Left ventricle myocardium inferior (tissue), 1 donor: ENCODE measurements at places on chromosomes 16 and 17. TPM values are rescaled to one million over a fixed set of nuclear protein-coding genes. Genes with fewer than 3 reads are reported as not detected.

Gene CCL5
- 0.60 TPM for total RNA-seq

DNA sequence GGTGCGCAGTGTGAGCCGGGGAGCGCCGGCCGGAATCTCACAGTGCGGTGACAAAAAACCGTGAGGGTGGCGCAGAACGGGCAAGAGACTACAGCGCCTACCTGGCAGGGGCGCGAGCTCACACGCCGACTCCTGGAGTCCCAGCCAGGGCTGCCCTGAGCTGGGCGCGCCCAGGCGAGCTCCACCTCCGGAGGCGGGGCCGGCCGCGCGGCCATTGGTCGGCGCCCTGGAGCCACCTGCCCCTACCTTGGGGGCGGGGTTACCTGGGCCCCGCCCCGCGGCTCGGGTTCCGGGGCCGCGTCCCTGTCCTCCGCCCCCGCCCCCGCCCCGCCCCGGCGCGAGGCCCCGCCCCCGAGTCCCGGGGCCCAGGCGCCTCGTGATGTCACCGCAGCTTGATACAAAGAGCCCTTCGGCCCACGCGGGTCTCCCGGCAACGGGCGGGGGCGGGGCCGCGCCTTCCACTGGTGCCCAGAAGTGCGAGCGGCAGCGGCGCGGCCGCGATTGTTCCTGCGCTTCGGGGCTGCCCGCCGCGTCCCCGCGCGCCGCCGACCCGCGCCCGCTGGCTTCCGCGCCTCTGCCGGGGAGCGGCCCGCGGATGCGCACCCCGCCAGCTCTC is 96.3 kb downstream of the RAB11FIP4 start:
- peak; percentile 85 for DNase-seq
- H3K36me3 ChIP-seq, result no peaks in the 10 kb centered on the region
- peak overlapping the region; percentile 74 for H3K4me3 ChIP-seq
- peaks cover 55% of the 10 kb centered on the region for H3K27me3 ChIP-seq

- no peaks in the 10 kb centered on the region for H3K36me3 ChIP-seq
- H3K27me3 ChIP-seq, result no peaks in the 10 kb centered on the region
- H3K27ac ChIP-seq, result peak overlapping the region; percentile 92
- H3K4me1 ChIP-seq, result peaks cover 78% of the 10 kb centered on the region
- no peak overlapping the region for H3K4me3 ChIP-seq
These were observed 9.4 kb downstream of the SGCA start for GRCh38 chr17:50175035-50175807.

Gene ELMO3
- total RNA-seq, result 0.80 TPM

DNA sequence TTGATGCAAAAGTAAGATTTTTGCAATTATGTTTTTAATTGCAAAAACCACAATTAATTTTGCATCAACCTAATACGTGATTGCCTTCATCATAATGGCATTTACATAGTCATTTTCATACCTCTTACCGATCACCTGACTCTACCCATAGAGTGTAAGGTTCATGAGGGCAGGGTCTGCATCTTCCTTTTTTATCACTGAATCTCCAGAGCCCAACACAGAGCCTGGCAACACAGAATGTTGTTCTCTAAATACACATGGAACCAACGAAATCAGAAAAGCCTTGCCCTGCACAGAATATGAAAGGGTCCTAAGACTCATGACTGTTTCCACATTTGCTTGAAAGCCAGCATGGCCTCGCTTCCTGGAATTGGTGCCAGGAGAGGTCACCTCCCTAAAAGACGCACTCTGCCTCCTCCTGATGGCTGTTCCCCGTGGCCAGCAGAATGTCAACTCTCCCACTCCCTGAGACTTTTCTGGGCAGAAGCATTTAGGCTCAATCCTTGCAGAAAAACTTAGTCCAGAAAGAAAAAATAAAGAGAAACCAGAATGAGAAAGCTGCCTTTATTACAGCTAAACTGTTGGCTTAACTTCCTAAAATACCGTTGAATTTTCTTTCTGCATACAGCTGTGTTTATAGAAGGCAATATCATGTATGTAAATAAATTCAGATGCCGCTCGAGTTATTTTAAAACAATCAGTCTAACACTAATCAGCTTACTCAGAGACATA is 327.8 kb upstream of the MAF start:
- no peak for DNase-seq
- no peaks in the 10 kb centered on the region for H3K4me1 ChIP-seq
- H3K27me3 ChIP-seq, result no peaks in the 10 kb centered on the region
- H3K27ac ChIP-seq, result no peak overlapping the region
- H3K4me3 ChIP-seq, result no peak overlapping the region

Gene NFE2L1
- total RNA-seq, result 895 TPM

DNA sequence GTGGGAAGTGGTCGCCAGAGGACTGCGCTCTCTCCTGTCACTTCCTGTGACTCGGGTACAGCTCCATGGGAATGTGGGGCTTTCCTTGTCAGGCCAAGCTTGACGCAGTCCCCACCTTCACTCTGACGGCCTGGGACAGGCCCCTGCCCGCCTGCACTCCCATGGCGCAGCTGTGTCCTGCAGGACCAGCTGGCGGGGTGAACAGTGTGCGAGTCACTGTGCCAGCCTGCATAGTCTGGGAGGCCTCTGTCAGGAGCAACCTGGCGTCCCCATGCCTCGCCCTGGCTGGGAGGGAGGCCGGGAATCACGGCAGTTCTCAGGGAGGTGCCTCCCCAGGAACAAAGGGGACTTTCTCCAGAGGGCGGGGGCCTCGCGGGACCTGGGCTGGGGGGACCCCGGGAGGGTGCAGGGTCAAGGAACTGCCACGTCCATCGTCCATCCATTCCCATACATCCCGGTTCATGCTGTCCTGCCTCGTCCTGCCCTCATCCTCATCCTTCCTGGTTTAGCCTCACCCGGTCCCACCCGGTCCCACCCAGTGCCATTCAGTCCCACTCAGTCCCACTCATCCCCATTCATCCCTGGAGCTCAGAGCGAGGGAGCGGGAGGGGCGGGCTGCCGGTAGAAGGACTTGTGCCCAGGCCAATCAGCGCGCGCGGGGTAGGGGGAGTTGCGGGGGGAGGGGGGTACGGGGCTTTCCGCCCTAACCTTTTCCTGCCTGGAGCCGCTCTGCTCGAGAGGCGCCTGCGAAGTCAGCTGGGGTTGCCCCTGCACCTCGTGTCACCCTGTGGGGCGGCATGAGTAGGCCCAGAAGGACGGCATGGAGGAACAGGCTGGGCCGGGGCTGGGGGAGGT is 13.4 kb downstream of the FLYWCH1 start:
- H3K4me1 ChIP-seq, result peaks cover 13% of the 10 kb centered on the region
- peaks cover 18% of the 10 kb centered on the region for H3K36me3 ChIP-seq
- no peak overlapping the region for H3K4me3 ChIP-seq
- no peak for DNase-seq
- no peaks in the 10 kb centered on the region for H3K27me3 ChIP-seq
- no peak overlapping the region for H3K27ac ChIP-seq

- H3K36me3 ChIP-seq, result no peaks in the 10 kb centered on the region
- H3K4me3 ChIP-seq, result no peak overlapping the region
- H3K27me3 ChIP-seq, result peaks cover 3% of the 10 kb centered on the region
- no peak for DNase-seq
These were observed 83.8 kb upstream of the GRIN2A start for GRCh38 chr16:10265770-10266615.

DNA sequence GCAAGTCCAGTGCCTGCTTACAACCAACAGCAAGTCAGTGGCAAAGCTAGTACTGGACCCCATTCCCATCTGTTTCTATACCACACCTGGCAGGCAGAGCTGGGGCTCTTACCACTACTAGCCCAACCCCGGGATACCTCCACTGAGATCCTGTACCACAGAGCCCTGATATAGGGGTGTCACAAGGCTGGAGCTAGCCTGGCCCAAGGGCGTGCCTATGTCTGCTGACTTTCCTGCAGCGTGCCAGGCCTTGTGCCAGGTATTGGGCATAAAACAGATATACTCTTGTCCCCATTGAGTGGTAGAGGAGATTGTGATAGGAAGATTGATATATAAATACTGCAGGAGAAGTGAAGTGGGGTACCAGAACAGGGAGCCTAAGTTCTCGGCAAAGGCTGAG is 44.4 kb downstream of the PLD6 start:
- H3K4me3 ChIP-seq, result no peak overlapping the region
- peaks cover 21% of the 10 kb centered on the region for H3K4me1 ChIP-seq
- no peaks in the 10 kb centered on the region for H3K27me3 ChIP-seq

GRCh38 chr17:29622337-29623282 is at the start of gene CORO6:
Gene CORO6, minus strand, starts transcription at chr17:29622912. Its CDS starts 1,491 bp downstream, at chr17:29621421.
- H3K36me3 ChIP-seq, result no peaks in the 10 kb centered on the region
- peak; percentile 70 for DNase-seq
- H3K27me3 ChIP-seq, result no peaks in the 10 kb centered on the region

Gene TM4SF5
- total RNA-seq, result not detected

DNA sequence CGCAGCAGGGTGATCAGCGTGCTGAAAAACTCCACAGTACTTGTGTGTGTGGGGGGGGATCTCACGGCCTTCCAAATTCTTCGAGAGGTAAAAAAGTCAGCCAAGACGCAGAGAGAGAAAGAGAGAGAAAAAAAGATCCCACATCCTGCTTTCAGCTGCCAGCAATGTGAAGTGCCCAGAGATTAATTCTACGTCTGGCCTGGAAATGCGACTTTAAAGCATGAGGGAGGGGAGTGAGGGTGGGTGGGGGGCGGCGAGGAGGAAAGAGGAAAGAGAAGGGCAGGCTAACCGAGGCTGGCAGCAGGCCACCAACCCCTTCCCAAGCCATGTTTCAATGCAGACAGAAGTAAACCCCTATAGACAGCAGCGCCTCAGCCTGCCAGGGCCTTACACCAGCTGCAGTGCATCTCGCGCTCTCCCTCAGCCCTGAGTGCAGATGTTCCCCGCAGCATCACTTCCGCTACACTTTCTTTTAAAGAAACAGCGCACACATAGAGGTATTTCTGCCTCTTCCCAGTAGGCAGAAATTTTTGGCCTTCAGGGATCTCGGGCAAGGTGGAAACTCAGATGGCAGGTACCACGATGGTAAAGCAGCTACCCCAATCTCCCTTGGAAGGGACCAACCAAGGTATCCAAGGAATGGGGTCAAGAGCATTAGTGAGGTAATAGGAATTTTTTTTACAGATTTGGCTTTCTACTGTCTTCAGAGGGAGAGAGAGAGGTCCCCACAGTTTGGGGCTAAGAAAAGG is 87.8 kb downstream of the SMG6 start:
- peaks cover 54% of the 10 kb centered on the region for H3K4me1 ChIP-seq
- peak overlapping the region; percentile 89 for H3K27ac ChIP-seq
- H3K36me3 ChIP-seq, result peaks cover 4% of the 10 kb centered on the region
- peak; percentile 79 for DNase-seq
- peak overlapping the region; percentile 57 for H3K4me3 ChIP-seq
- H3K27me3 ChIP-seq, result no peaks in the 10 kb centered on the region

Gene KRT33B
- total RNA-seq, result not detected

Gene SDR42E2
- 0.08 TPM for total RNA-seq

- H3K36me3 ChIP-seq, result no peaks in the 10 kb centered on the region
- peaks cover 7% of the 10 kb centered on the region for H3K4me1 ChIP-seq
- H3K27ac ChIP-seq, result no peak overlapping the region
- DNase-seq, result no peak
- no peaks in the 10 kb centered on the region for H3K27me3 ChIP-seq
- H3K4me3 ChIP-seq, result no peak overlapping the region
These were observed 20.5 kb upstream of the ITGA3 start for GRCh38 chr17:50035421-50035879.

Gene SDK2
- 2.2 TPM for total RNA-seq

DNA sequence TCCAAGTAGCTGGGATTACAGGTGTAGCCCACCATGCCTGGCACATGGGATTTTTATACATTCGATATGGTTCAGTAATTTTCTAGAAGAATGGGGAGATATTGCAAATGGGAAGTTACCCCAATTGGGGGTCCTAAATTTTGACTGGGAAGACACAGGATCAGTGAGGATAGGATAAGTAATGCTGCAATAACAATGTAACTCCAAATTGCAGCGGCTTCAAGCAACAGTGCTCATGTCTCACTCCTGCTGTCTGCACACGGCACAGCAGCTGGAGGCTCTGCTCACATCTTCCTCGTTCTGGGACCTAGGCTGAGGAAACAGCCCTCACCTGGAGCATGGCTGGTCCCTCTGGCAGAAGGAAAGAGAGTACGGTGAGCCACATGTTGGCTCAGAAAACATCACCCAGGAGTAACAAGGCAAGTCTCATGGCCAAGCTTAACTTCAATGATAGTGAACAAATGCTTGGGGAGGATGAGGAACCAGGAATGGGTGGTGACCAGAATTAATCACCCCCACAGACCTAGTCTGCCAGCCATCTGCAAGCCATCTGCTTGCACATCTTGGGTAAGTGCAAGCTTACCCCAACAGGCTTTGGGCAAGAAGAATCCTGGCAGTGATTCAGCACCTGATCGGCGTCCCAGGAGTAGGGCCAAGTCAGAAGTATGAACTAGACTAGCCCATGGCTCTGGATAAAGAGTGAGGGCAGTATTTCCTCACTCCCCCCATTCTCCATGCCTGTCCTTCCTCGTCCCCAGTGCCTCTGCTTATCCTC is 229.2 kb downstream of the COPRS start:
- H3K4me3 ChIP-seq, result no peak overlapping the region
- no peak overlapping the region for H3K27ac ChIP-seq
- H3K27me3 ChIP-seq, result no peaks in the 10 kb centered on the region
- H3K4me1 ChIP-seq, result no peaks in the 10 kb centered on the region
- no peak for DNase-seq

DNA sequence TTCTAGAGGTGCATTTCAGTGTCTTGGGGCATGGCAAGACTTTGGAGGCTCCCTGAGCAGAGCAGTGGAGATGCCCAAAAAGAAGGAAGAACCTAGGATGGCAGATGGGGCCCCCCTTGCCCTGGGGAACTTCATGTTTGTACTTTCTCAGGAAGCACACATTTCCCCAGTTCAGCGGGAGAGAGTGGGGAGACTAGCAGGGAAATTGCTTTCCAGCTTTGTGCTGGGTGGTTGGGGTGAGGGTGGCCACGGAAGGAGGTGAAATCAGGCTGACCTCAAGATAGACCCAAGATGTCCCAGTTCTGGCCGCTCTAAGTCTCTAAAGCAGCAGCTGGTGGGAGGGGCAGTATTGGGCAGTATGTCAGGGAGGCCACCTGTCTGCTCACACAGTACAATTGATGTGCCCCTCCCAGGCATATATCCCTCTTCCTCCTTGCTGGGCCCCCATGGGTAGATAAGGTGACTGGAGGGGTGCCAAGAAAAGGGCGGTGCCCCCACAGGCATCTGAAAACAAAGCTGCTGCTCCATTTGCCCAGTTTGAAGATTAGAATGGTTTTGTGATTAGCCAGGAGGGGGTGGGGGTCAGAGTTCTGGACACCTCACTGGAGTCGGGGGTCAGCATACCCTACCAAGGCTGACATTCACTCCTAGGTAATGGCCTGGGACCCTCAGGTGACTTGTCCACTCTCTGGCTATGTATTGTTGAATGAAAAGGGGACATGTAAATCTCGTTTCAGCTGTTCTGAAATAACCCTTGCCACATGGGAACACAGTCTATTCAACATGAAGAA is 17.1 kb upstream of the NAGLU start:
- H3K27me3 ChIP-seq, result no peaks in the 10 kb centered on the region
- no peak overlapping the region for H3K4me3 ChIP-seq
- peak; percentile 63 for DNase-seq
- H3K27ac ChIP-seq, result peak overlapping the region; percentile 98

Gene VEZF1
- 77.2 TPM for total RNA-seq
